ENCODE measurements at places on chromosomes 12 and 14.
A peak's percentile ranks its signal among the peaks of the same experiment; 100 is the strongest.

DNA sequence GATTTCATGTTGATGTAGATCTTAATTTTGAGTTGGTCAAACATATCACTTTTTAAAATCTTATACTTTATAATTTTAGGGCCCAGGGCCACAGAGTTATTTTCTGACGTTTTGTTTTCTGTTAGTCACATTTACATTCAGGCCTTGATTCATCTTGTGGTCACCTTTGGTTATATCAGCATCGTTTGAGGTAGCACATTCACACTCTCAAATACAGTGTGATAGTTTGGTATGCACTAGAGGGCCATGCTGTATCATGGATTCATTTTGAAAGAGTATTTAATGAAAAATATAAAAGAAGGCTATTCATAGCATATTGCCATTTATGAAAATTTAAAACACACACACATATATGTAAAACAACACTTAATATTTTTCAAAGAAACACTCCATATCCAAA, 274.6 kb downstream of the RAD51B start:
- DNase-seq: no peak

- no peak for DNase-seq
Measured at GRCh38 chr12:103578926-103579325, 8.1 kb upstream of the STAB2 start.

GRCh38 chr14:83047059-83047830, 1513.6 kb upstream of the SEL1L start:
- DNase-seq: no peak

GRCh38 chr14:72663076-72663487, 230.8 kb downstream of the DPF3 start:
- DNase-seq: no peak

DNA sequence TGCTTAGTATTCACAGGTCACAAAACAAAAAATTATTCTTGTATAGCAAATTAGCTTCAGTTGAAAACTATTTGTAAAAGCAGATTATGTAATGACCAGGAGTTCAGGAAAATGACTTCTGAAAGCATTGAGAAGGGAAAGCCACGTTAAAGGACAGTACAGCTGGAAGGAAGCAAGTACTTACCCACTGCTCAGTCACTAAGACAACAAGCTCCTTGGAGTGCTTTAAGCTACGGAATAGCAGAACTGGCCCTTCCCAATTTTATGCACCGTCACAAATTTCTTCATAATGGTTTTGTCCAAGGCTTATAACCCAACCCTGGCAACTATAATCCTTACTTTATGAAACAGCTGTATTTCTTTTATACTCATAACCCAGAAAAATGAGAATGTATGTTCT, 13.0 kb upstream of the SNAPC1 start:
- peak; percentile 9 for DNase-seq

GRCh38 chr12:94718114-94718513, 67.8 kb upstream of the TMCC3 start:
- no peak for DNase-seq

DNA sequence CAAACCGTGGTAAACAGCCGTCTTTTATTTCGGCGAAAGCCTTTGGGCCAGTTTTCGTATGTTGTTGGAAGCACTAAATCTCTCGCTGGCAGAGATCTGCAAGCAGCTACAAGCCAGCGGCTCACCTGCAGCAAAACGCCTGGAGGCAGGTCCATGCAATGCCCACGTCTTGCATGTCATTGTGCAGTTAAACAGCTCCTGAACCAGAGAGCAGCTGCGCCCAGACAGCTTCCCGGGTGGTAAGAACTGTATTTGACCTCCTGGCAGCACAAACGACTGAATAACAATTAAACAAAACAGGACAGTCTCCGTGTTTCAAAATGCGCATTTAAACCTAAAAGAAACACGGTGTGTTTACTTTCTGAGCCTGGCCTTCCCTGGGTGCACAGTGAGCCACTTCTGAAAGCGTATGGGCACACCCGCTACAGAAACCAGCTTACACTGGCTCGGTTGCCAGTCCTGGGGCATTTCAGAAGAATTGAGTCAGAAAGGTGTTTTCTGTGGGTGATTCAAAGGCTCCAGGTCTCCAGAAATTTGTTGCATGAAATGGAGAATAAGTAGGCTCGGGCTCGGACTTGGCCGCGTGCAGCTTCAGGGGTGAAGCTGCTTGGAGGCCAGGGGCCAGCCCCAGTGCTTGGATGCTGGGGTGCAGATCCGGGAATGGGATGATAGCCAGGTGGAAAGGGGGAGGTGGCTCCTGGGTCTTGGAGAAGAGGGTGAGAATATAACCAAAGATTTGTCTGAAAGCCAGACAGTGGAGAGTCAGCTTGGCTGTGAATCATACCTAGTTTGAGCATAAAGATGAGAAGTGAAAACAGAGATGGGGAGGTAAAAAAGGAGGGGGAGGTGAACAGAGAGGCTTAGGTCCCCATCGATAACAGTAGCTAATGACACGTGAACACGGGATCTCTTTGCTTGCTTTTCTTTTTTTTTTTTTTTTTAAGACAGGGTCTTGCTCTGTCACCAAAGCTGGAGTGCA, 24.9 kb upstream of the FZD10 start:
- no peak for DNase-seq

GRCh38 chr14:102849526-102850379, 72.5 kb downstream of the TRAF3 start:
- no peak for DNase-seq

DNA sequence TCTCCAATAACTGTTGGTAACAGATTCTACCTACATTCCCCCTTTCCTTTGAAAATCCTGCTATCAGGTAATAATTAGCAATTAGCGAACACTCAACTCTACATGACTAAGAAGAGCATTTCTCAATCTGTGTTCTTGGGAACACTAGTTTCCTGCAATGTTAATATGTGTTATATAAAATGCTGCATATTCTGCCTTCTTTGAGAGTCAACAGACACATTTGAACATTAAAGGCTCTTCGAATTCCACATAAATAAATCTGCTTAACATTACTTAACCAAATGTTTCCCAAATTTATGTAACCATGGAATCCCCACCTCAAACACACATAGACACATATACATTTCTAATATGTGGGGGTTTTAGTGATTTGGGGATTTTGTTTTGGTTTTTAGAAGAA, 41.2 kb upstream of the G2E3 start:
- no peak for DNase-seq

DNA sequence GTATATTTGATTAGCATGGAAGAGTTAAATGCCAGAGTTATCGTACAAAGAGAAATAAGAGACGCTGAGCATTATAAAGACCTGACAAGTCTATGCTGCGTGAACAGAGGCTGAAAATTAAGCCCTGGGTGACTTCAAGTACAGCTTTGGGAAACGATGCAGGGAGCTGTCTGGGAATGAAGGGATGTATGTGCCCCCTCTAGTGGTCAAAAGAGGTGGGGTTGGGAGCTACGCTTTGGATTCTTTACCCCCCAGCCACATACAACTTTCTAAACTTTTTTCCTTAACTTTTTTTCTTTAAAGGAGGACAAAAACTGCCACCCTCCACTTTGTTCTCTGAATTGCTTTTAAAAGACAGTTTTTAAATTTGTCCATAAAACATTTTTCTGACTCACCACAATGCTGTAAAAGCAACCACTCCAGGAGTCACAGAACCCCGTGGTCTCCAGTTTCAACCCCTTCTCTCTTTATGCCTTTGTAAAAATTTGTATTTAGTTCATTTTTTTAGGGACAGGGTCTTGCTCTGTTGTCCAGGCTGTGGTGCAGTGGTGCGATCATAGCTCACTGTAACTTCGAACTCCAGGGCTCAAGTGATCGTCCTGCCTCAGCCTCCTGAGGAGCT, 59.4 kb downstream of the ZNF664 start:
- peak; percentile 69 for DNase-seq

DNA sequence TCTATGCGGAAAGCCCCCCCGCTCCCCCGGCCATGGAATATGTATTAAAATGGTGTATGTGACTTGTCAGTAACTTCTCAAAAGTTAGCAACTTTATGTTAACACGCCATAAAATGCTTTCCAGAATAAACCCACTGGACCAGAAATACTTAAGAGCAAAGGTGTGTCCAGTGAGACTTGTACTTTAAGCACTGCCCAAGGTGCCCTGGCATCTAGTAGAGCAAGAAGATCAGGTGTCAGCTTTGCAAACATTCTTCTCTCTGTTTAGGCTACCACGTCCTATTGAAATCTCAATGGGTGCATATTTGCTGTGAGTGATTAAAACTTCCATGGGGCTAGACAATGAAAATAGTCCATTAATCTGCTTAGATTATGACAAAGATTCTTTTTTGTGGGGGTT, 201.2 kb downstream of the ESR2 start:
- DNase-seq: no peak

- no peak for DNase-seq
Measured at GRCh38 chr12:69401940-69402339, 42.4 kb downstream of the YEATS4 start.

- no peak for DNase-seq
Measured at GRCh38 chr12:100503228-100503628, 29.6 kb downstream of the NR1H4 start.

- peak; percentile 51 for DNase-seq
Measured at GRCh38 chr12:65825507-65826352, 1.4 kb downstream of the HMGA2 start.

DNA sequence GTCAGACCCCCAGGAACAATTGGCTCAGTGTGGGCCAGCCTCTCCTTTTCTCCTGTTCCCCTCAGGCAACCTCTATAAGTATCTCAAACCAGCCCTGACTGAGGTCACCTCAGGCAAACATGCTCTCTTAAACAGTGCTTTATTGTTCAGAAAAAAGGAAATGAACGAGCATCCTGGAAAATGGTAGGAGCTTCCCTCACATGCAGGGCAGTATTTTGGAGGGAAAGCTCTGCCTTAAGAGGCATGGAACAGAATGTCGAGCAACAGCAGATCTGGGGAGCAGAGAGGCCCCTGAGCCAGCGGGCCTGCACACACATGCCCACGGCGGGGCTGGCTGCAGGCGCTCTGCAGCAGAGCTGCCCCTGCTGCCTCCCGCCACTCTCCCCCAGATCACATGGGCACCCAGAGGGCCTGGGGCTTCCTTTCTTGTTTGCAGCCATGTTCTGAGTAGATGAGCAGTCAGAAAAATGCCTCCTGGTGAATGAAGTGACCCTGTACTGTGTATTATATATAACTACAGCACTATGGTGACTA, 42.0 kb downstream of the MOK start:
- no peak for DNase-seq

GRCh38 chr14:52494444-52494843, 57.9 kb downstream of the TXNDC16 start:
- no peak for DNase-seq

DNA sequence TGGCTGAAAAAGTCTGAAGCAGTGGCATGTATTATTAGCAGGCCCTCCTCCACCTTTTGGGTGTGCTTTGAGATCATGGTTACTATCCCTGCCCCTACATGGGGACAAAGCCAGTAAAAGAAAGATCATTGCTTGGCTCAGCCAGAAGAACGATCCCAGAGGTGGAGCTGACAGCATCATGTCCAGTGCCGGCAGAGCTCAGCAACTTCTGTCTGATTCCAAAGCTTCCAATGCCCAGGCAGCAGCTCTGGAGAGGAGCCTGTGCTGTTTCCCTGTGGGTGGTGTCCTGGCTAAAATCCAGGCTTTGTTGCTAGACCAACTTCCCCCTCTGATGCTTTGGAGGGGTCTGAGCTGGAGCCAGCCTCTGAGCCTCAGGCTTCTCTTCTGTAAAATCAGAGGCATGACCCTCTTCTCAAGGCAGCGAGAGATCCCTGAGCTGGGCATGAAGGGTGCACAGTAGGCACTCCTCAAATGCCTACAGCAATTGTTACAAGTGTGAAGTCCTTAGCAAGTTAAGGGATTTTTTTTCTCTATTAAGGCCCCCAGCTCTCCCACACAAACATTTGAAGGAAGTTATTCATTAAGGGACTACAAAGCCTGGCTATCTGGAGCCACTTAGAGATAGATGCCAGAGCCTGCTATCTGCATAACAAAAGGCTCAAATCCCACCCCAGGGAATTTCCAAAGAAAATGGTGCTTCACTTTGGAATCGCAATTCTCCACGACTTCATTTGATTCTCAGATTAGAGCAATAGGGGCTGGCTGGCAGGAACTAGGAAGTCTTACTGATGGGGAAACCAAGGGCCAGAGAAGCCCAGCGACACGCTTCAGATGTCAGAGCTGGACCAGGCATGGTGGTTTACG, 10.9 kb upstream of the GSC start:
- no peak for DNase-seq

DNA sequence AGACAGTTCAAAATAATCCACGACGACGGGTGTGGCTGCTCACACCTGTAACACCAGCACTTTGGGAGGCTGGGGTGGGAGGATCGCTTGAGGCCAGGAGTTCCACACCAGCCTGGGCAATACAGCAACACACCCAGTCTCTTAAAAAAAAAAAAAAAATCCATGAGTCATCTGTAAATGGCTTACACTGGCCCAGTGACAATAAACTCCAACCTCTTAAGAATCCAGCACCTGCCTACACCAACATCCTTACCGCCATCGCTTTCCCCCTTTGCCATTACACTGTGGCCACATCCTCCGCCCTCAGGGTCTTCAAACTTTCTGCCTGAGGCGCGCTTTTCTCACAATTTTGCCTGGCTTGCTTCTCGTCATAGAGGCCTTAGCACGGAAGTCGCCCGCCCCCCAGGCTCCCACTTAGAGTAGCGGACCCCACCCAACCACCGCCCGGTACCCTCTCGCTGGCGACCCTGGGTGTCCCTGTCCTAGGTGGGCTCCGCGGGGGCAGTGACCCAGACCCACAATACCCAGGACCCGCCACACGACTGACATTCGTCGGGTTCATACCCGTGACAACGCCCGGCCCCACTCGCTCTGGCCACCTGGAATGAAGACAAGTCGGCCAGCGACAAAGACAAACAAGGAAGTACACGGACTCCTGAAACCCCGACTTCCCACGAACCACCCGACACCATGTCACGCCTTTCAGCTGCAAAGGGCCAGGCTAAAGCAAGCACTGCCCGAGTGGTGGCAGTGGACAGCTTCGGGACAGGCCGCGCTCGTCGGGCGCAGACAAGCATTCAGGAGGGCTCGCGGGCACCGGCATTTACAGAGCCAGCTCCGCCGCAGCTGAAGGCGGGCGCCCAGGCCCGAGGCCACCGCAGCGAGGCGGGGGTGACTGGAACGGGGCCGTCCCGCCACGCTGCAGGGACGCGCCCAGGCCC, 636 bp downstream of the GOLGA3 start:
- DNase-seq: peak; percentile 72
